ENCODE measurements at places on chromosomes 13 and 19.

DNA sequence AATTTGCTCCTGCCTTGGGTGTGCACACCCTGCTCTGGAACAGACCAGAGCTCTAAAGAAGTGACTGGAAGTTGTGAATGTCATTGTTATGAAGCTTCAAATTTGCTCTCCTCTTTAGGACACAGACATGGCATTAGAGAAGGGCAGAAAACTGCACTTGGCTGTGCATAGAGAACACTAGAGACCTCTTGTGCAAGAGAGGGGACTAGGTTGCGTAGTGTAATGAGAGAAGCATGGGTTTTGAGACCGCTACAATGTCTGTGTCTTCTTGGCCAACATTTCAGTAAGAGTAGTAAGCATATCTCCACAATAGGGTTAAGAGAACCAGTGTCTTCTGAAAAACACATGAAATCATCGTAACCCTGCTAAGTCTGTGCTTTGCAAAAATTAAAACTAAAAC lies 423.3 kb downstream of the SPRY2 start:
- no peak for DNase-seq

DNA sequence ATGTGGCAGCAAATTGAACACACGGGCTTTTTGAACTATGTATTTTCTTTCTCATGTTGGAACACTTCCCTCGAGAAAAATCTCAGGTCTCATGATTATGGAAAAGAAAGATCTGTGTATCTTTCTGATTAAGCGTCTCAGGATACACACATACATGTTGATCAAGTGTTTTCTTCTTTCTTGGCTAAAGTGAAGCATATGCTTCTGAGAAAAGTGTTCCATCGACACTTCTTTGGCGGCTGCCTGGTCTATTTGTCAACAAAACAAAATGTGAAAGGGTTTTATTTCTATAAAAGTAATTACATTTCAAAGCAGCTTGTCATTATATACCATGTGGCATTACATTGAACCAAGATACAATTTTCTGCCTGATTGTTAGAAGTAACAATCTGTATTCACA lies 157.5 kb downstream of the DLEU7 start:
- no peak for DNase-seq

DNA sequence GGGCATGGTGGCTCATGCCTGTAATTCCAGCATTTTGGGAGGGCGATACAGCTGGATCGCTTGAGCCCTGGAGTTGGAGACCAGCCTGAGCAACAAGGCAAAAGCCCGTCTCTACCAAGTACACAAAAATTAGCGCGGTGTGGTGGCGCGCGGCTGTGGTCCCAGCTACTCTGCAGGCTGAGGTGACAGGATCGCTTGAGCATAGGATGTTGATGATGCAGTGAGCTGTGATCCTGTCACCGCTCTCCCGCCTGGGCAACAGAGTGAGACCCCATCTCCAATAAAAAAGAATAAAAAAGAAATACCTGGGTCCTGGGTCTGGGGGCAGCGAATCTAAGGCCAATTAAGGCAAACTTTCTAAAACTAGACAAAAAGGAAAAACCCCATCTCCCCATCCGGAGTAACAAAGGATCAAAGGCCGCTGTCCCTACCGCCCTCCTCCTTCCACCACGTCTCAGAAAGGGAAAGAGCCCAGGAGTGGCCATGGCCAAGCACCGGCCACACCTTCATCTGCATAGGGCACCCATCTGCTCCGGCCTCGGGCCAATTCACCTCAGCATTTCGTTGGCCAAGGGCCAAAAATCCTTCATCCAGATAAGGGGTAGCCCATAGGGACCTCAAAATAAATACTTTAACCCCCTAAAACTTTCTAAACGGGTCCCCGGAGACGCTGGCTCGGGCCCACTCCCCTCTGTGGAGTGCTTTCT lies 851 bp downstream of the ZNF320 start:
- DNase-seq, result no peak

DNA sequence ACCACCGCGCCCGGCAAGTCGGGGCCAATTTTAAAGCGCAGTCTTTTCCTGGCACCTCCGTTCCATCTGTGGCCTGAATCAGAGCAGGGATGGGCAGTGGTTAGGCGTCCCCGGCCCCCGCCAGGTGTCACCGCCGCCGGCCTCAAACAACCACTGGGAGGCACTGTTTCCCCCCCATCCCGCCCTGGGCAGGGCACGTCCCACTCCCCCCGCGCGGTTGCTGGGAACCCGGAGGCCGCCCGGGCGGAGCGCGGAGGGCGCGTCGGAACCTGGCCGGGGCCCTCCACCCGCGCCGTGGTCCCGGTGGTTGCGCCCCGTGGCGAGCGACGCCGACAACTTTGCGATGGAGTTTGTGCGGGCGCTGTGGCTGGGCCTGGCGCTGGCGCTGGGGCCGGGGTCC lies at the start of gene GRIN3B:
Gene GRIN3B, plus strand, starts transcription at position 325 of the 400 bp plus-strand sequence. Its CDS starts 19 bp downstream, at position 344.
- no peak for DNase-seq

DNA sequence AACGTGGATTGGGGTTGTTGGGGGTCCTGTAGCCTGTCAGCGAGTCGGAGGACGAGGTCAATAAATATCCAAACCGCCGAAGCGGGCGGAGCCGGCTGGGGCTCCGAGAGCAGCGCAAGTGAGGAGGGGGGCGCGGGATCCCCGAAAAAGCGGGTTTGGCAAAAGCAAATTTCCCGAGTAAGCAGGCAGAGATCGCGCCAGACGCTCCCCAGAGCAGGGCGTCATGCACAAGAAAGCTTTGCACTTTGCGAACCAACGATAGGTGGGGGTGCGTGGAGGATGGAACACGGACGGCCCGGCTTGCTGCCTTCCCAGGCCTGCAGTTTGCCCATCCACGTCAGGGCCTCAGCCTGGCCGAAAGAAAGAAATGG lies 754 bp upstream of the SIX5 start:
- DNase-seq, result no peak

DNA sequence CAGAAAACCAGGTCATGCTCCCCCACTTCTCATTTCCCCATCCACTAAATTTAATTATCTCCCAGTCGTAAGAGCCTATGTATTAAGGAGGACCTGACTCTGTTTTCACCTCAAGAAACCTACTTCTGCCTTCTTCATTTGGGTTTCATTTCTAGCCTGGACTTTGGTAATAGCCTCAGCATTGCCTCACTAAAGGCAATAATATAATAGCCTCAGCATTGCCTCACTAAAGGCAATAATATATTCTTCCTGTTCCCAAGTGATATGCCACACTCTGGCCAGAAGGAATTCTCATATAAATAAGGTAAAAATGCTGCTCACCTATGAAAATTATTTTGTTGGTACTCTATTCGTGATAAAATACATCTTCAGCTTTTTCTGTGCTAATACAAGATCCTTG lies 993.9 kb downstream of the EFNB2 start:
- no peak for DNase-seq

GRCh38 chr19:47598407-47599349 lies 10.3 kb upstream of the BICRA start:
- DNase-seq, result no peak

GRCh38 chr19:10749435-10750384 lies 31.8 kb downstream of the DNM2 start:
- DNase-seq, result no peak

- DNase-seq, result no peak
Measured at GRCh38 chr13:88217883-88218282, 546.7 kb downstream of the SLITRK5 start.

- DNase-seq, result peak; percentile 97
Measured at GRCh38 chr19:8592231-8593009, 15.2 kb upstream of the MYO1F start.

GRCh38 chr13:67588607-67589006 lies 358.5 kb upstream of the PCDH9 start:
- no peak for DNase-seq

- DNase-seq, result no peak
Measured at GRCh38 chr13:30739761-30740642, 4.7 kb downstream of the ALOX5AP start.
